ENCODE measurements at places on chromosomes 5 and 9. TPM values are rescaled to one million over a fixed set of nuclear protein-coding genes. Genes with fewer than 3 reads are reported as not detected.

DNA sequence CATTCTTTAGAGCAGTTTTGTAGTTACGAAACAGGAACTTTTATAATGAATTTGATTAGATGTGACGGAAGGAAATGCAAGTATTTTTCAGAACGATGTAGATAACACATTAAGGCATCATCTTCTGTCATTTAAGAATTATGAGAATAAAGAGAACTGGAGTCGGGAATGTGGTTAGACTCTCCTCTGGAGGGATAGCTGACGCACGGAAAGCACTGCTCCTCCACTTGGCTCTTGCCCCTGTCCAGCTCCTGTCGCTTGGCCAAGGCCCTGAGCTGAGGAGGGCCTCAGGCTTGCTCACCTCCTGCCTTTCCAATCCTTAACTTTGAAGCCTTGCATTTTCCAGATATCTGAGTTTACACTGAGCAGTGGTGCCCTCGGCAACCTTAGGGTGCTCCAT is 60.5 kb downstream of the MAP1B start:
- DNase-seq = peak; percentile 66

DNA sequence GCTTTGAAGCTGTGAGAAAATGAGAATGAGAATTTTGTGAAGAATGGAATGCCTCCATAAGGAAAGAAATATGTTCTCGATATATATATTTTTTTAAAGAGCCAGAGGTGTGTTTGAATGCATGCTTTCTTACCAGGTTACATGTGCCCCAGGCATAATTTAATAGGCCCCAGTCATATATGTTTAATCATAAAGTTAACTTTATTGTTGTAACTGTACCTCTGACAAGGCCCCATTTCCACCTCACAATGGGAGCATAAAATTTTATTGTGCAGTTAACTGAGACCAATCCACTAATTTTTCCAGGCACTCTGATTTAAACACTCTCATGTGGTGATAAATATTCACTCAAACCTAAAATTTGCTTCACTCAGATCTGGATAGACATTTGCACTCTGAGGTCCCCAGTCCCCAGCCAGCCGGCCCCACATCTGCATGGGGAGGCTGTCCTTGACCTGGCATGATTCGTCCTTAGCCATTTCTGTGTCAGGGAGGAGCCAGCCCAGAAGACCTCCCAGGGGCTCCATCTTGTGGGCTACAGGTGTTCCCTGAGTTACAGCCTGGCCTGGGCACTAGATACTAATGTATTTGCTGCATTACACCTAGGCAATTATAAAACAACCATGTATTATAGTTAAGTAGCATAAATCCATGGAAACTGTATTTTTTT is 245.8 kb downstream of the MTRR start:
- DNase-seq = no peak

GRCh38 chr5:124876566-124876965 is 130.1 kb upstream of the ZNF608 start:
- DNase-seq = no peak

GRCh38 chr5:161548487-161549094 is 2.1 kb upstream of the GABRB2 start:
- no peak for DNase-seq

GRCh38 chr5:171898879-171899278 is 107.6 kb downstream of the FBXW11 start:
- DNase-seq = no peak

DNA sequence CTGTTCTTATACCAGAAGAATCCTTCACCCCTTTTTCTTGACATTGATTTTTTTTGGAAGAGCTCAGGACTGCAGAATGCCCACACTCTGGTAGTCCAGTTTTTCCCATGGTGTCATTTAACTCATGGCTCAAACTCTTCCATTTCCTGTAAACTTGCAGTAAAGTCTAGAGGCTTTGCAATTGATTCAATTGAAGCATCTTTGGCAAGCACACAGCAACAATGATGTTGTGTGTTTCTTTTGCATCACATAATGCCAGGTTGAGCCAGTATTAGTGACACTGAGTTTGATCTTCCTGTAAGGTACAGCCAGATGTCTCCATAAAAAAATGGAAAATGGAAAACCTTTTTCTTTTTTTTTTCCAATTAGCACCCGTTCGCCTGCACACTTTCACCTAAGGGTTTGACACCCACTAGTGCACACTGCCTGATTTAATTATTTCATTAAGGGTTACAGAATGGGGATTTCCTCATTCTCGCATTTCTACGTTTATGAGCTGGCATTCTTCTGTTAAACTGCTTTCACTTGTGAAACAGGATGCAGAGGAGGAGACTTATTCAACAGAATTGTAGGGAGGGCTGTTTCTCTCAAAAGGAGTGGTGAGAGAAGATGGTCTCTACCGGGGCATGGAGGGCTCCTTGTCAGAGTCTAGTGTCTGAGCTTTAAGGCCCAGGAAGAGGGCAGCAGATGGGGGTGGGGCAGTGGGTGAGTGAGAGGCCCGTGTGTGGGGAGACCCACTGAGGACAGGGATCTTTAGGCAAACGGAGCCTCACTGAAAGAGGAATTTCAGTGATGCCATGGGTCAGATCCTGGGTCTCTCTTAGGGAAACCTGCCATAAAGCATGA is 2.2 kb upstream of the S1PR3 start:
- no peak for DNase-seq

GRCh38 chr5:131019111-131019510 is 145.9 kb downstream of the HINT1 start:
- DNase-seq = no peak

Gene IFNA7
- polyA plus RNA-seq = not detected

Gene PHF24
- 0.52 TPM for polyA plus RNA-seq

All from muscle of arm (tissue), 14 donors.